Fibroblast of skin of back (primary cell): ENCODE measurements at places on chromosomes 1 and 21.

DNA sequence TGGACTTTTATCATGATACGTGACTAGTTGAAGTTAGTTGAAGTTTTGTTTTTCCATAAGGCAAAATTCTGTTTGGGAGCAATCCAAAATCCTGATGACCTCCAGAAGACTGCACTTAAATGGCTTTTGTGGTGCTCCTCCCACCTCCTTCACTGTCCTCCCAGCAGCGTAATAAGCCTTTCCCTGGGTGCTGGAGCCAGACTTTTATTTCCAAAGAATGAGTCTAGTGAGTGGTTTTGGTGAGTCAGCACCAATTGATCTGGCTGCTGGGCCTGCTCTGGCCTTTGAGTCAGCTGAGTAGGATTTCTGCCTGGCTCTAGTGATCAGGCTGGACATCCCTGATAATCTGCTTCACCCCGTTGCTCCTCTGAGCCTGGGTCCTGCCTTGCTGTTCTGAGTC, 21.7 kb upstream of the KCND3 start:
- DNase-seq, result peak; percentile 35

DNA sequence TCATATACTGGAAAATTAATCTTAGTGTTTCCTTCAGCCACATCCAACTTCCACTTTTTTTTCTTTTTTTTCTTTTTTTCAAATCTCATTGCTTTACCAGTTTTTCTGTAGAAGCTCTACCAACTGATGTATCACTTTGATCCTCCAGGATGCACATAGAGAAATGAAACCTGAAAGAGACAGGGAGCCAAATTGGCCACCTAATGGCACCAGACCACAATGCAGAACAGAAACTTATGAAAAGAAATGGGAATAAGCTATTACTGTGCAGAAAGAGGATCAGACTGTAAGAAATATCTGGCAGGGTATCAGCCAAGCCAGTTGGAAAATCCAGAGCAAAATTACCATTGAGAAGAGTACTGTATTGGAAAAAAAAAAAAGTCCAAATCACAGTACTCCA, 1514.2 kb downstream of the MRPL39 start:
- no peak for DNase-seq

DNA sequence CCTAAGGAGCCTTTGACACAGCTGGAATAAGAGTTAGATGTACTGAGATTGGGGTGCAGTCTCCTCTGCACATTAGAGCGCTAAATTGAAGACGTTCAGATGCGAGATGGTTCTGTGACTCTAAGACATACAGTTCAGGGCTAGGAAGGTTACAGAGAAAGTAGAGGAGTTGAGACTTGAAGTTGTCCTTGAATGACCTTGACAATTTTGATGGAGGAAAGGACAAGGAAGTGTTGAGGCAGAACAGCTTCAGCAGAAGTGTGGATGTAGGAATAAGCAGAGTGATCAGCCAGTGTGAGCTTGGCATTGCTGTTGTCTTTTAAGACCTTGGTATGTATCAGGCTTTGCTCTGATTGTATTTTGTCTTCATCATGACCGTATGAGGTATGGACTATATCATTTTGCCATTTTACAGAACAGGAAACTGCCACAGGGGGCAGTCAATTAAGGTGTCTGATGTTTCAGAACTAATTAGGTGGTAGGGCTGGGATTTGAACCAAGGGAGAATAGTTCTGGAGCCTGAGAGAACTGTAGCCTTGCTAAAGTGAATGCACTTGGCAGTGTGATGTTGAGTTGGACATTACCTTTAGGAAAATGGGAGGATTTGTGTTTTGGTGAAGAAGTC, 9.2 kb downstream of the TTF2 start:
- DNase-seq, result no peak

DNA sequence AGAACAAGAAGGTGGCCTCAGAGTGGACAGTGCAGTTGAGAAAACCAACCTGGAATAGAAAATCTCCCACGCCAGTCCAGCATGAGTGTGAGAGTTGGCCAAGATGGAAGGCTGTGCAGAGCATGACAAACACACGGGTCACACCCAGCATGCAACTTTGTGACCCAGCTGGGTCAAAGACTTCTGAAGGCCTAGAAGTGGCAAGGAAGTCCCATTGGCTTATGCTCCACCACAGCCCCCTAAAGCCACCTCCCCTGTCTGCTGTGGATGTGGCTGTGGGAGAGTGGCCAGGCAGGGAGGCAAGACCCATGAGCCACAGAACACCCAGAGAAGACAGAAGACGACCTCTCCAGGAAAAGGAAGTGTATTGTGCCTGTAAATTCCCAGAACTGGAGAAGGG, 13.6 kb downstream of the BATF3 start:
- no peak for DNase-seq

- DNase-seq, result peak; percentile 65
Observed at GRCh38 chr1:230861970-230862595, 6.2 kb downstream of the C1orf198 start.

DNA sequence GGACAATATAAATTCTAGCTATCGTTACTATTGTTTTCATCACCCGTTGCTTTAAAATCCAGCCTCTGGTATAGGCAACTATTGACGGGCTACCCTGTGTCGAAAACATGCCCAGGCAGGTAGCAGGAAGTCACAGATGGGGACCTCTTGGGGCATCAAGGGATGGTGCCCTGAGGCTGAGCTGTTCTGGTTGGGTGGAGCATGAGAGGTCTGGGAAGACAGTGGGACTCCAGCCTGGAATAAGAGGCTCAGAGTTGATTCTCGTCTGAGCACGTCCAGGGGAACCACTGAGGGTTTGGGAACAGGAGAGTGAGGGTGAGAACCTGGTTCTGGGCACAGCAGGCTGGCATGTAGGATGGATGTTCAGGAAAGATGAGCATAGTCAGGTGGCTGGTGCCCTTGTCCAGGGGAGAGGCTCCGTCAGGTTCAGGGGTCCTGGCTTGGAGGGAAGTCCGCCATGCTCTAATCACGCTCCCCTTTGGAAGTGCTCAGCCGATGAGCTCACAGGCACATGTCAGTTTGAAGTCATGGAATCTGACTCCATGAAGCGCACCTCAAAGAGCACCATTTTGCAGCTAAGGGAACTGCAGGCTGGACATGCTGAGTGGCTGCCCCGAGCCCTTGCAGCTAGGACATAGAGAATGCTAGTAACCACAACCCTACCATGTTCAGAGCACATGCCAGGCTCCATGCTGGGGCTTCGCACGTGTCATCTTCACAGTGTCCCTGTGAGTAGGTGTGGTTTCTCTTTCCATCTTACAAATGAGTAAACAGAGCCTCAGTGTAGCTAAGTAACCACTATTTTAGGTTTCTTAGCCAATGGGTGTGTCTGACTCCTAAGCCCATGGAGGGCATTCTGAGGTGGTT, 21.0 kb downstream of the PCSK9 start:
- peak; percentile 40 for DNase-seq

GRCh38 chr1:5067246-5067645, 412.8 kb downstream of the AJAP1 start:
- DNase-seq, result no peak

- DNase-seq, result no peak
Observed at GRCh38 chr1:42266253-42267135, 68.5 kb downstream of the FOXJ3 start.

DNA sequence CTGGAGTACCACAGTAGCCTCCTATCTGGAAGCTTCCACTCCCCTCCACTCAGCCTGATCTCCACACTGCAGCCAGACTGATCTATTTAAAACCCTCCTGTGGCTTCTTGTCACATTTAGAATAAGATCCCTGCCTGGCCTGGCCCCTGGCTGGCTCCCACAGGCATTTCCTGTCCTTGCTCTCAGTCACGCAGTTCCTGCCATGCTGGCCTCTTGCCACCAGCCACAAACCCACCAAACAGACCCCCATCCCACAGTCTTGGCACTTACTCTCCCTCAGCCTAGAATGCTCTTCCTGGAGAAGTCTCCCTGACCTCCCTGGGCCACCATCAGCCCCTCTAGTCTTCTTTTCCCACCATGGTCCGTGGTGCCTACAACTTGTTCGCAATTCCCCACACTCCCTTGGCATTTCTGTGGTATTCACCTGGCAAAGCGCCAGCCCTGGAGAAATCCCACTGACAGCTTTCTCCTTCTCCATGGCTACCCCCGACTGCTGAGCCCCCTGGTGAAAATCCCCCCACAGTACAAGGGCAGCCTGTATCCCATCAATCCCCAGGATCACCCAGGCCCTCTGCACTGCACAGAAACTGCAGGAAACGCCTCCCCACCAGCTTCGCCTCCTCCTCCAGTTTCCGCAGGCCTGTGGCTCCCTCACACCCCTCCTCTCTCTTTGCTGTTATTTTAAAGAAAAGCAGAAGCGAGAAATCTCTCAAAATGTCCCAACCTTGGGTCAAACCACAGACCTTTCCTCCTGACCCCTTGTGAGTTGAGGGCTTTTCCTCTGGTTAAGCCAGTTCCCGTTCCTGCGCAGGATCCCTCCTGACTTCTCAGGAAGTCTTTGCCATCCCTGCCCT, 94.5 kb downstream of the SYT2 start:
- DNase-seq, result peak; percentile 94

DNA sequence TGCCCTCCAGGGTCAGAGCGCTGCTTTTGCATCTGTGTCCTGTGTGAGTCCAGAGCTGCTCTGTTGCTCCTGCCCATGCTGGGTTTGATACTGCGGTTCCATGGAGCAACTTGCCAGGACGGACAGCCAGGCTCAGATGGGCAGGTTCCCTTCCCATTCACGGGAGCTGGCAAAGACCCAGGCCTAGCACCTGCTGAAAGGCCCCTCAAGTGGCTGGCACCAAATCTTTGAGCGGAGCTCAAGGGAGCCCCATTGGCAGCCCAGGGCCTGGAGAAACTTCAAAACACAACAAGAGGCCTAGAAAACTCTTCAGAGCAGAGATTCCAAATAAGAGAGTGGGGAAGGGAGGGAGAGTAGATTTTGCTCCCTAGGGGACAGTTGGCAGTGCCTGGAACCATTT, 97.2 kb downstream of the ACTL8 start:
- no peak for DNase-seq

DNA sequence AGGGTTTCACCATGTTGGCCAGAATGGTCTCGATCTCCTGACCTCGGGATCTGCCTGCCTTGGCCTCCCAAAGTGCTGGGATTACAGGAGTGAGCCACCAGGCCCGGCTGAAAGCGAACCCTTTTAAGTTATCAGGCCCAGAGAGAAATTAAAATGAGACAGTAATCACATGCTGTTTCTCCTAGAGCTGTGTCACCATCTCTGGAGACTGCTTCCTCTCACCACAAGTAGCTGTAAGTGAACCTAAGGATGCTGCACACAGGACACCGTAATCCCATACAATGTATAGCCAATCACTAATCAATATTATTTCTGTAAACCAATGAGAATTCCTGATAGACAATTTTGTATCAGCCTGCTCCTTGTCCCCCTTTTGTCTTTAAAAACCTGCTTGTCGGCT, 5.7 kb upstream of the CSTB start:
- DNase-seq, result no peak

- peak; percentile 90 for DNase-seq
Observed at GRCh38 chr1:28456078-28456477, 49.8 kb upstream of the RCC1 start.

GRCh38 chr1:22868331-22868730, 104.3 kb downstream of the LACTBL1 start:
- DNase-seq, result no peak

- no peak for DNase-seq
Observed at GRCh38 chr1:245465666-245466065, 310.9 kb downstream of the KIF26B start.

DNA sequence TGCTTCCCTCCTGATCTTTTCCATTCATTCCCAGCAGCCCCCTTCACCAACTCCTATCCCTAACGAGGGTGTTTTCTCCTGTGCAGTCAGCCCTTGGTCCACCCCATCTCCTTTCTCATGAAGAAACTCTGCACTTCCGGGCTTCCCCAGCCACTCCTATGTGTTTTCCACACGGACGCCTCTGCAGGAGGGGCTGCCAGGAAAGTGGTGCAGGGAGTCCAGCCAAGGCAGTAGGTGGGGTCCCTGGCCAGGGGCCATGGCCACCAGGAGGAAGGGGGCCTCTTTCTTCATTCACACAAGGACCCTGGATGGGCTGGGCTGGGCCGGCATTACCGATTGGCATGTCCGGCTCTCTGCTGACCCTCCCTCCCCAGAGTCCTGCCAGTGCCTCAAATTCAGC, 72.8 kb upstream of the EFHD2 start:
- DNase-seq, result no peak

GRCh38 chr1:62781841-62782543, 1.9 kb upstream of the ATG4C start:
- DNase-seq, result peak; percentile 33

DNA sequence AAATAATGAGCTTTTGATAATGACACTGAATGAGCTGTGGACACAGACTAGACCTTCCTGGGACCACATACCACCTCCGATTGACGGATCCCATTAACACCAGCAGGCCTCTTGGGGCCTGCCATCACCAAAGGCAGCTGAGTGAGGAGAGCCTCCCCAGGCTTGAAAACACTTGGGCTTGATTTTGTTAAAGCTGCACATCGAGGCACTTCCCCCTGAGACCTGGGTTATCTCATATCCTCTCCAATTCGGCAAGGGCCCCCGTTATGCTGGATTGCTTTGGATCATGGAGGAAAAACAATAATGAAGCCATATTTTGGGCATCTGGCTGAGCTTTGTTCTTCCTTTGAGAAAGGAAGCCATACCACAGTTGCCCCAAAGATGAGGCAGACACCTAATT, 143.0 kb downstream of the AJAP1 start:
- no peak for DNase-seq

DNA sequence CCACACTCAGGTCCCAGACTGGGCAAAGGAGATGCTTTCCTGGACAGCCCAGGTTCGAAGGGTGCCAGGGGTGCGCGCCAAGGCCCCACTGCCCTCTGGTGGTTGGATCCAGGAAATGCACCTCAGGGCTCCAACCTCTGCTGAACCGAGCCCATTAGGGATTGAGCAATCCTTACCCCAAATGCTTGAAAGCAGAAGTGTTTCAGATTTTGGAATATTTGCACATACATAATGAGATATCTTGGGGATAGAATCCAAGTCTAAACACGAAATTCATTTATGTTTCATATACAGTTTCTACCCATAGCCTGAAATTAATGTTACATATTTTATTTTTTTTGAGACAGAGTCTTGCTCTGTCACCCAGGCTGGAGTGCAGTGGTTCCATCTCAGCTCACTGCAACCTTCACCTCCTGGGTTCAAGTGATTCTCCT, 57.4 kb downstream of the SLC9A1 start:
- peak; percentile 67 for DNase-seq

- DNase-seq, result no peak
Observed at GRCh38 chr21:38621132-38621531, 122.9 kb upstream of the ERG start.

GRCh38 chr21:42705746-42706374, 52.4 kb downstream of the PDE9A start:
- no peak for DNase-seq
